ENCODE measurements at places on chromosomes 3 and 15.

DNA sequence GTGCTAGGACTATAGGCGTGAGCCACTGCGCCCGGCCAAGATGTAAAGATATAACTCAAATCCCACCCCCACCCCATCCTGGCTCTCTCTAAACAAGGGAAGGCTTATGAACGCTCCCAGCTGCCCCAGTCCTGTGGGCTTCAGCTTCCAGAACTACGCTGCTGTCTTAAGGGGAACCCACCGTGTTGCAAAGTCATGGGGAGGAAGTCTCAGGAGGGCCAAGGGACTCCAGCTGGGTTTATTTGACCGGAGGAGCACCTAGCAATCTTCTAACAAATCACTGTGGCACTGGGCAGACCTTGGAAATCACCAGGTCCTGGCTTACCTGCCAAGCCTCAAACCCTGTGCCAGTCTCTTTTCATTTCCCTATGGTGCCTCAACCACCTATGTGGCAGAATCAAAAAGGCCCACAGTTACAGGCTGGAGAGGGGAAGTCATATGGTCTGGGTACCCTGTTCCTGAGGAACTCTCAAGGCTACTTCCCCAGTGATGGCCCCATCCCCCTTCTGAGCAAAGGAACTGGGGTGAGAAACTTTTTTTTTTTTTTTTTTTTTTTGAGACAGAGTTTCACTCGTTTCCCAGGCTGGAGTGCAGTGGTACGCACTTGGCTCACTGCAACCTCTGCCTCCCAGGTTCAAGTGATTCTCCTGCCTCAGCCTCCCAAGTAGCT is 83.4 kb downstream of the RBPMS2 start:
- DNase-seq, result no peak

DNA sequence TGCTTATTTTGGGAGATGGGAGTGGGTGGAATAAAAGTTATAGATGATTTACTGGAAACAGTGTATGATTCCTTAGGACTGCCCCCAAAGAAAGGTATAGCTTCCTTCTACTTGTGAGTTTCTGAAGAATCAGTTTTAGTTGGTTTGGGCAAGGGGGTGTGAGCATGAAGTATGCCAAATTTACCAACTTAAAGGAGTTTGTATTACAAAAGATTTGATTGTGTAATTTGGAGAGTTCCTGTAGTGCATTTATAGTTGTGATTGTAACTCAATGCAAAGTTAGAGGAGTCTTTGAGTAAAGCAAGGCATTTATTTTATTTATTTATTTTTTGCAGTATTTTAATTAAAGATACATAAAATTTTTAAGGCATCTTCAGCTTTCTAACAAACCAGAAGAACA is 42.8 kb downstream of the TSC22D2 start:
- no peak for DNase-seq

- DNase-seq, result no peak
Measured at GRCh38 chr15:41957021-41957897, 15.1 kb downstream of the EHD4 start.

DNA sequence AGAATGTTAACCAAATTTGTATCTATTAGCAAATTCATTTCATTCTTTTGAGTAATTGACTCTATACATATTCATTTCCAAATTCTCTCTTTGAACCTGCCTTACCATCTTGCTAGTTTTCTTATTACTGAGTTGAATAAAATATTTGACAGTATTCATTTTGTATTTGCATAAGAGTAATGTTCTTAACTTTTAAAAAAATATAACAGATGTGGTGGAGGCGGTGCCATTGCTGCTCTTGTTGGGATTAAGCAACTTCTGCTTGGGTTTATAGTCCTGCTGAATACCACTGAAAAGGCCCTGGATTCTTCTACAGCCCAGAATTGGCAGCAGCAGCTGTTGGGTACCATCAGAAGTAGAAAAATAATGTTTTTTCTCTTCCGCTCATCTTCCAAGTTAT is 148.9 kb upstream of the PEX5L start:
- no peak for DNase-seq

DNA sequence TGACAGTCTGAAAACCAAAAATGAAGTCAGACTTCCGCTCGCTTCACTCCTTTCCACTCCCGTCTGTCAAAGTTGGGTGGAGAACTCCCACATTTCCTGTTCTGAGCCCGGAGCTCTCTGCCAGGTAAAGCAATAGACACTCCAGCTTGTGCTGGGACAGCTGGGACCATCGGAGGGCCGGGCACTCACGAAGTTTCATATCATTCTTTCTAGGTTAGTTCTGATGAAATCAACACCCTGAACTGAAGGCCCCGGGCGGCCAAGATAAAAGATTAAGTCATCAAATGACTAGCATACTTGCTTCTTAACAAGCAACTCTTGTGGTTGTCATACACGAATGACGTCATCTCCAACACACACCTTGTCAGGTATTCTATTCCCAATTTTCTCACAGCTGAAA is 42.1 kb downstream of the MAGI1 start:
- DNase-seq, result no peak

All from endothelial cell (in vitro differentiated cells).